ENCODE measurements at places on chromosomes 5 and 9. TPM values are rescaled to one million over a fixed set of nuclear protein-coding genes. Genes with fewer than 3 reads are reported as not detected.

DNA sequence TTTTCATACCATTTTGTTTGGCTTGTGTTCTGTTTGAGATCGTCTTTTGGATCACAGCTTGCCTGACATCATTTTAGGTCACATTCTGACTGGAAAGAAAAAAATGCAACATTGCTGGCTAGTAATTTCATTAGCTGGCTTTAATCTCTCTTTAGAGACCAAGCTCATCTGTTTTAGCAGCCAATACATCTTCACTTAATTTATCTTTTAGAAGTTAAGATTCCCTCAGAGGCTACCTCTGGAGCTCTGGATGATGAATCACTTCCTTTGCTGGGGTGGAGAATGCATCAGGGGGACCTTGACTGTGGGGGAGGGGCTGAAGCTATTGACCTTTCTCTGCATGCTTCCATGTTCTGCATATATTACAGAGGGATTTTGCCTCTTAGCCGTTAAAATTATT is 181.5 kb upstream of the OTULINL start:
- peaks cover 8% of the 10 kb centered on the region for H3K36me3 ChIP-seq
- H3K4me1 ChIP-seq = no peaks in the 10 kb centered on the region
- no peaks in the 10 kb centered on the region for H3K27me3 ChIP-seq
- no peak overlapping the region for H3K4me3 ChIP-seq
- DNase-seq = no peak
- no peak overlapping the region for H3K27ac ChIP-seq

- H3K27ac ChIP-seq = no peak overlapping the region
- H3K36me3 ChIP-seq = no peaks in the 10 kb centered on the region
- H3K4me1 ChIP-seq = no peaks in the 10 kb centered on the region
- H3K4me3 ChIP-seq = no peak overlapping the region
- no peaks in the 10 kb centered on the region for H3K27me3 ChIP-seq
Measured at GRCh38 chr5:109533751-109534272, 124.0 kb upstream of the PJA2 start.

GRCh38 chr5:44809215-44809955 is 638 bp downstream of the MRPS30 start:
- peak overlapping the region; percentile 68 for H3K27ac ChIP-seq
- no peaks in the 10 kb centered on the region for H3K27me3 ChIP-seq
- peak; percentile 72 for DNase-seq
- peaks cover 34% of the 10 kb centered on the region for H3K36me3 ChIP-seq
- 0 out of 2 replicates have a peak, but pooled peaks cover 3% of the 10 kb centered on the region for H3K4me1 ChIP-seq
- peak overlapping the region; percentile 87 for H3K4me3 ChIP-seq

DNA sequence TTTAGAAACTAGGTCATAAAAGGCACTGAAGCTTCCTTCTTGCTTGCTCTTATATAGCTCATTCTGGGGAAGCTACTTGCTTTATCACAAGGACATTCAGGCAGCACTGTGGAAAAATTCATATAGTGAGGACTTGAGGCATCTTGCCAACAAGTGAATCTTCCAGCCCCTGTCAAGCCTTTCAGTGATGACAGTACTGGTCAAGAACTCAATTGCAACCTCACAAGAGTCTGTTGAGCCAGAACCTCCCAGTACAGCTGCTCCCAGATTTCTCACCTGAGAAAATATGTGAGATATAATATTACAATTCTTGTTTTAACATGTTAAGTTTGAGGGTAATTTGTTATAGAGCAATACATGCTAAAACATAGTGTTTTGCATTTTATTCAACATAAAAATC is 2011.0 kb upstream of the NUDT12 start:
- no peak overlapping the region for H3K4me3 ChIP-seq
- H3K4me1 ChIP-seq = no peaks in the 10 kb centered on the region
- DNase-seq = no peak
- no peaks in the 10 kb centered on the region for H3K36me3 ChIP-seq
- H3K27me3 ChIP-seq = no peaks in the 10 kb centered on the region

DNA sequence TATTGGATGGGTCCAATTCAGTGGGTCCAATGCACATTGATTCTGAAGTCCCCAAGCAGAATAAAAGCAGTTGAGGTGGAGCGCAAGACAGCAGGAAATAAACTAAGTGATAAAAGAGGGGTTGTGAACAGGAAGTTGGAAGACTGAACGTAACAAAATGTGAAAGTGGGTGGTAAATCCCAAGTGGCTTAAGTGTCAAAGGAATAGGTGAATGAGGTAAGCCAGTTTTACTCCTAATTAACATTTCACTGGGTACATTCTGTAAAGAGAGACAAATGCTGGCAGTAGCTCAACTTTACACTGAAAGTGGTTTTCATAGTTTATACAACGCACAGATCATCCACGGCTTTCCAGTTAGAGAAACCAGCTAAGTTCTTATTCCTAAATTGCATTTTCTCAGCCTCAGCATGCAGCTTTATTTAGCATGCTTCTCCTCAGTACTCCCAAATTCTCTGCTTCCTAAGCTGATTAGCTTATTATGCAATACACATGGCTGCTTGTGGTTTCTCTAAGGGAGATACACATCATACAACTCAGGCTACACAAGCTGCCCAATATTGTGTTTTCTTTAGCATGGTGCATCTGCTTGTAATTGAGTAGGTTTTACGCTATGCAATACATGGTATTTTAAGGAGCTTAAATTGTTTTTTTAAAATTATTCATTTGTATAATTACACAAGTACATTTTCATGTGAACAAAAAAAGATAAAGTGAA is 34.2 kb upstream of the HSD17B4 start:
- H3K4me3 ChIP-seq = no peak overlapping the region
- H3K27ac ChIP-seq = no peak overlapping the region
- 0 out of 2 replicates have a peak, but pooled peaks cover 8% of the 10 kb centered on the region for H3K4me1 ChIP-seq
- no peaks in the 10 kb centered on the region for H3K27me3 ChIP-seq
- DNase-seq = no peak

DNA sequence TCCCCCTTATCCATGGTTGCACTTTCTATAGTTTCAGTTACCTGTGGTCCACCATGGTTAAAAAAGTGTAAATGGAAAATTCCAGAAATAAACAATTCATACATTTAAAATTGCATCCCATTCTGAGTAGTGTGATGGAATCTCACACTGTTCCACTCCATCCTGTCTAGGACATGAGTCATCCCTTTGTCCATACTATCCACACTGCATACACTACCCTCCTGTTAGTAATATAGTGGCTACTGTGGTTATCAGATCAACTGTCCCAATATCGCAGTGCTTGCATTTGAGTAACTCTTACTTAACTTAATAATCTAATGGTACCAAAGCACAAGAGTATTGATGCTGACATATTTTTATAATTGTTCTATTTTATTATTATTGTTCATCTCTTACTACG is 100.7 kb downstream of the RAB3C start:
- no peaks in the 10 kb centered on the region for H3K4me1 ChIP-seq
- H3K27me3 ChIP-seq = no peaks in the 10 kb centered on the region
- no peak overlapping the region for H3K4me3 ChIP-seq
- no peak overlapping the region for H3K27ac ChIP-seq
- no peaks in the 10 kb centered on the region for H3K36me3 ChIP-seq

DNA sequence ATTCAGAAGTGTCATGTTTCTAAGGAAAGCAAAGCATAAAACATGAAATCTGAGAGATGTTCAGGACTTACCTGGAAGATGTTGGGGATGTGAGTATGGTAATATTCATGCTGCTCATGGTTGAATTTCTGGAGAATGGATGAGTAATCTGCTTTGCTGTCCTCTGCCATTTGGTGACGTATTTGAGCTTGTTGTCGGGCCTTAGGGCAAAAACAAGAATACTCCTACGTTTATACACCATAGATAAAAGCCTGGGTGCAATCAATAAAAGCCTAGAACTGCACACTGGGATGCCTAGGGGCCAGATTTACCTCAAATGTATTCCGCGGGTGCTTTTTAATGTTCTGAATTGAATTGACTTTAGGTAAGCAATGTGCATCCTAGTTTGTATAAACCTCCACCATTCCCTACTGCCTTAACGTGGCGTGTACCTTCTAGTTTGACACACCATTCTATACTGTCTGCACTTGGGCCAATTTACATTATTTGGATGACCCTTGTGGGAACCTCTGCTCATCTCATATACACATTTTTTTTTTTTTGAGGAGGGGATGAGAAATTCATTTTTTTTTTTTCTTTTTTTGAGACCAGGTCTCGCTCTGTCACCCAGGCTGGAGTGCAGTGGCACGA is 94.4 kb downstream of the USP20 start:
- no peaks in the 10 kb centered on the region for H3K27me3 ChIP-seq
- H3K4me1 ChIP-seq = peaks cover 15% of the 10 kb centered on the region
- H3K27ac ChIP-seq = no peak overlapping the region
- no peak for DNase-seq

GRCh38 chr9:122218071-122218934 is 10.5 kb downstream of the LHX6 start:
- peak overlapping the region; percentile 63 for H3K4me3 ChIP-seq
- H3K36me3 ChIP-seq = no peaks in the 10 kb centered on the region
- H3K27me3 ChIP-seq = peaks cover 97% of the 10 kb centered on the region
- H3K4me1 ChIP-seq = peaks cover 45% of the 10 kb centered on the region
- H3K27ac ChIP-seq = no peak overlapping the region

GRCh38 chr9:4935001-4935672 is 49.9 kb upstream of the JAK2 start:
- DNase-seq = no peak
- no peaks in the 10 kb centered on the region for H3K36me3 ChIP-seq
- H3K4me1 ChIP-seq = no peaks in the 10 kb centered on the region
- H3K27ac ChIP-seq = no peak overlapping the region
- H3K4me3 ChIP-seq = no peak overlapping the region

DNA sequence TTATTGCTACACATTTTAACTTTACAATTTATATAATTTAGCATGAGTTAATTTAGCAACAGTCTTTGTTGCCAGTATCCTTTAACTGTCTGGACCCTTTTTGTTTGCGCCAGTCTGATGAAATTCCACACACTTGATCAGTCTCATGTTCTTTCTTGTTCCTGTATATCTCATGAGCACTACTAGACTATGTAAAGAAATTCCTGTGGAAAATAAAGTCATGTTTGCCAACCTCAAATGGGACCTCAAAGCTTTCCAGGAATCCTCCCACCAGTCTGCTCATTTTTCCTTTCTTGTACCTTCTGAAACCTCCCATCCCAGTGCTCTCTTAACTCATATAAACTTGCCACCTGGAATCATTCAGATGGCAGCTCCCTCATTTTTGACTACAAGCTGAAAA is 8.0 kb downstream of the DMXL1 start:
- H3K4me3 ChIP-seq = peak overlapping the region; percentile 5
- peaks cover 52% of the 10 kb centered on the region for H3K4me1 ChIP-seq
- H3K27me3 ChIP-seq = no peaks in the 10 kb centered on the region
- peak overlapping the region; percentile 93 for H3K27ac ChIP-seq
- no peaks in the 10 kb centered on the region for H3K36me3 ChIP-seq
- DNase-seq = no peak

DNA sequence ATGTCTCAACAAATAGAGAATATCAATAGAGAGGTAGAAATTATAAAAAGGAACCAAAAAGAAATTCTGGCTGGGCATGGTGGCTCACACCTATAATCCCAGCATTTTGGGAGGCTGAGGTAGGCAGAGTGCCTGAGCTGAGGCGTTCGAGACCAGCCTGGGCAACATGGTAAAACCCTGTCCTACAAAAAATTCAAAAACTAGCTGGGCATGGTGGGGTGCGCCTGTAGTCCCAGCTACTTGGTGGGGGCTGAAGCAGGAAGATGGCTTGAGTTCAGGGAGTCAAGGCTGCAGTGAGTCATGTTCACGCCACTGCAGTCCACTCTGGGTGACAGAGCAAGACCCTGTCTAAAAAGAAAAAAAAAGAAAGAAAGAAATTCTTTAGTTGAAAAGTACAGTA is 24.9 kb downstream of the IPPK start:
- no peak overlapping the region for H3K4me3 ChIP-seq
- no peaks in the 10 kb centered on the region for H3K27me3 ChIP-seq
- peaks cover 9% of the 10 kb centered on the region for H3K36me3 ChIP-seq
- no peak for DNase-seq

GRCh38 chr5:79259810-79260209 is 23.9 kb downstream of the JMY start:
- H3K27ac ChIP-seq = no peak overlapping the region
- DNase-seq = no peak
- peaks cover 45% of the 10 kb centered on the region for H3K4me1 ChIP-seq
- H3K27me3 ChIP-seq = no peaks in the 10 kb centered on the region

GRCh38 chr9:124743686-124744348 is 27.3 kb downstream of the NR6A1 start:
- H3K4me1 ChIP-seq = 0 out of 2 replicates have a peak, but pooled peaks cover 5% of the 10 kb centered on the region
- H3K27me3 ChIP-seq = no peaks in the 10 kb centered on the region
- no peak overlapping the region for H3K27ac ChIP-seq

DNA sequence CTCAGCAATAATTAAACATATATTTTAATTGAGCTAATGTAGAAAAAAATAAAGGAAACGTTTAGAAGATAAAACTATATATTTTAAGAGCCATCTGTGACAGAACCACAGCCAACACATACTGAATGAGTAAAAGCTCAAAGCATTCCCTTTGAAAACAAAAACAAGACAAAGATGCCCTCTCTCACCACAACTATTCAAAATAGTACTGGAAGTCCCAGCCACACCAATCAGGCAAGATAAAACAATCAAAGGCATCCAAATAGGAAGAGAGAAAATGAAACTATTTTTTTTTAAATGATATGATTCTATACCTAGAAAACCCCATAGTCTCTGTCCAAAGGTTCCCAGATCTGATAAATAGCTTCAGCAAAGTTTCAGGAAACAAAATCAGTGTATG is 262.0 kb downstream of the HTR1A start:
- no peaks in the 10 kb centered on the region for H3K36me3 ChIP-seq
- no peak overlapping the region for H3K4me3 ChIP-seq

- H3K4me3 ChIP-seq = no peak overlapping the region
- H3K27me3 ChIP-seq = no peaks in the 10 kb centered on the region
- no peak overlapping the region for H3K27ac ChIP-seq
- DNase-seq = no peak
- no peaks in the 10 kb centered on the region for H3K4me1 ChIP-seq
- H3K36me3 ChIP-seq = no peaks in the 10 kb centered on the region
Measured at GRCh38 chr5:44331471-44332050, 57.7 kb downstream of the FGF10 start.

DNA sequence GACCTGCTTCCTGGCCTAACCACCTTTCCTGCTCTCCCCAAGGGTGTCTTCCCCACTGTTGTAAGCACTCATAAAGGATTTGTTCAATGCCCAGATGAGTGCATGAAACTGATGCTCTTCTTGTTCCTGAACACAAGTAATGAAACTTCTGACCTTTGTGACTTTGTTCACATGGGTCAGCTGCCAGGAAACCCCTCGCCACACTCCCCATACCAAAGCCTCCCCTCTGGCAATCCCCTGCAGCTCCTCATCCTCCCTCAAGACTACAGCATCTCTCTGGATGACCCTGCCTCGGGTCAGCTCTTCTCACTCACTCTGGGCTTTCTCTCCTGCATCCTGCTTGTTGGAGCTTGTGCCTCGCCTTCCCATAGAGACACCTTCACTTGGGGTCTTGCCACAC is 72.2 kb upstream of the SPTLC1 start:
- H3K27me3 ChIP-seq = no peaks in the 10 kb centered on the region
- no peaks in the 10 kb centered on the region for H3K4me1 ChIP-seq
- H3K36me3 ChIP-seq = no peaks in the 10 kb centered on the region
- no peak overlapping the region for H3K4me3 ChIP-seq
- H3K27ac ChIP-seq = no peak overlapping the region
- DNase-seq = no peak

- DNase-seq = no peak
- H3K27me3 ChIP-seq = no peaks in the 10 kb centered on the region
- peaks cover 42% of the 10 kb centered on the region for H3K4me1 ChIP-seq
- H3K4me3 ChIP-seq = no peak overlapping the region
- no peaks in the 10 kb centered on the region for H3K36me3 ChIP-seq
Measured at GRCh38 chr5:80231243-80231642, 24.6 kb downstream of the SERINC5 start.

The REEP2 gene
- total RNA-seq = 29.8 TPM

The NUTM2F gene
- 0.45 TPM for total RNA-seq

The FOXD4L5 gene
- not detected for total RNA-seq

The FGFR4 gene
- total RNA-seq = 145 TPM

The GRIA1 gene
- 1.7 TPM for total RNA-seq

The MSX2 gene
- 0.17 TPM for total RNA-seq

The INSL6 gene
- not detected for total RNA-seq

The ACOT12 gene
- total RNA-seq = not detected

The RFESD gene
- 2.4 TPM for total RNA-seq

The CATSPER3 gene
- 0.74 TPM for total RNA-seq

The BHMT2 gene
- total RNA-seq = 1.7 TPM

The ANKRD18B gene
- 6.4 TPM for total RNA-seq
